ENCODE measurements at places on chromosomes 7 and 10.

DNA sequence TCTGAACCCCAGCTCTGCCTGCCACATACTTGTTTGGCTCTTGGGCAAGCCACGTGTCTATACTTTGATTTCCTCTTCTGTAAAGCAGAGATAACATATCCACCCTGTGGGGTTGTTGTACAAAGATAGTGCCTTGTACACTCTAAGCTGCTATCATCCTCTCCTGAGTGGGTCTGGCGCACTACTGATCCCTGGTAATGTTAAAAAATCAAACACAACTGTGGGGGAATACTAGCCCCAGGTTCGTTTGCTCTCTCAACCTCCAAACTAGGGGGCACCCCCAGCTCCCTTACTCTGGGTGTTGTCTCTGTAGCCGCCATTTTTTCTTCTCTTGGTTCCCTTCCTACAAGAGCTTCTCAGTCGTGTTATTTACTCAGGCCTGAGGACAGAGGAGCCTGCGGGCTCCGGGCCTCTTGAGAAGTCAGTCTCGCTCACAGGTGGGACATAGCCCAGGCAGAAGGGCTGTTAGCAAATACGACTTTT lies 1.0 kb downstream of the POLM start:
- DNase-seq, result no peak

GRCh38 chr10:689452-690371 lies at the start of gene DIP2C:
Gene DIP2C (minus strand): TSS chr10:689668. CDS start chr10:689578, 90 bp downstream.
- no peak for DNase-seq

GRCh38 chr10:48905311-48905710 lies 34.3 kb downstream of the LRRC18 start:
- no peak for DNase-seq

- no peak for DNase-seq
Observed at GRCh38 chr10:25049966-25050365, 33.6 kb downstream of the THNSL1 start.

GRCh38 chr10:97684866-97685394 lies 2.1 kb downstream of the AVPI1 start:
- DNase-seq, result no peak

- DNase-seq, result no peak
Observed at GRCh38 chr7:105675934-105676371, 94.7 kb upstream of the EFCAB10 start.

Data from stimulated activated CD4-positive, alpha-beta T cell treated with anti-CD3 and anti-CD28 coated beads, Interleukin-15, amount 100 ng/mL, for 1 hour (primary cell).